ENCODE measurements at places on chromosomes 6 and 20.
A peak's percentile ranks its signal among the peaks of the same experiment; 100 is the strongest.

DNA sequence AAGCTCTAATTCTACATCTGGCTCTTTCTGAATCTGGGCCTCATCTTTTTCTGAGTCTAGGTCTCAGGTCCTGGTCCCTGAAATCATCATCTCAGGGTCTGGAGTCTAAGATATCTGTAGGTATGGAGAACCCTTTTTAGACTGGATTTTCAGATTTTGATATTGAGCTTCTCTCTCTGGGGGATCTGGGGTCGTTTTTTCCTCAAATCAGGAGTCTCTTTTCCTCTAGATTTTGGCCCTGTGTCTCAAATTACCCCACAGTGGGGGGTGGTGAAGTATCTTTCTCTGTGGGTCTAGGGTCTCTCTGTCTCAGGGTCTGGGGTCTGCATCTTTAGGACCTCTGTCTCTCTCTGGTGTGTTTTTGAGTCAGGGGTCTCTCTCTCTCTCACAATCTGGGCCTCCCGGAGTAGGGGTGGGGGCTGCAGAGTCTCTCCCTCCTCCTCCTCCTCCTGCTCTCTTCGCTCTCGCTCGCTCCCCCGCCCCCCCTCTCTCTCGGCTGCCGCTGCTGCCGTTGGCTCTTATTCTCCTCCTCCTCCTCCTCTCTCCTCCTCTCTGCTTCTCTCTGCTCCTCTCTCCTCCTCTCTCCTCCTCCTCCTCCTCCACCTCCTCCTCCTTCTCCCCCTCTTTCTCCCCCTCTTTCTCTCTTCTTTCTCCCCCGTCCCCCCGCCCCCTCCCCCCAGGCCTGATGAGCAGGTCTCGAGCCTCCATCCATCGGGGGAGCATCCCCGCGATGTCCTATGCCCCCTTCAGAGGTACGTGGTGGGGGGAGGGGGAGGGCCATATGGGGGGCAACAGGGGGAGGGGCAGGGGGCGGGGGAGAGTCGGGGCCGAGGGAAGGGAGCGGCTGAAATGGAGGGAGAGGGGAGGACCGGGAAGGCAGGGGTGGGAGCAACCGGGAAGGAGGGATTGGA is at the start of gene SYNGAP1:
Gene SYNGAP1 (plus strand): TSS at position 486 of the 911 bp plus-strand sequence. CDS start 200 bp downstream, at position 686.
- no peak for DNase-seq

DNA sequence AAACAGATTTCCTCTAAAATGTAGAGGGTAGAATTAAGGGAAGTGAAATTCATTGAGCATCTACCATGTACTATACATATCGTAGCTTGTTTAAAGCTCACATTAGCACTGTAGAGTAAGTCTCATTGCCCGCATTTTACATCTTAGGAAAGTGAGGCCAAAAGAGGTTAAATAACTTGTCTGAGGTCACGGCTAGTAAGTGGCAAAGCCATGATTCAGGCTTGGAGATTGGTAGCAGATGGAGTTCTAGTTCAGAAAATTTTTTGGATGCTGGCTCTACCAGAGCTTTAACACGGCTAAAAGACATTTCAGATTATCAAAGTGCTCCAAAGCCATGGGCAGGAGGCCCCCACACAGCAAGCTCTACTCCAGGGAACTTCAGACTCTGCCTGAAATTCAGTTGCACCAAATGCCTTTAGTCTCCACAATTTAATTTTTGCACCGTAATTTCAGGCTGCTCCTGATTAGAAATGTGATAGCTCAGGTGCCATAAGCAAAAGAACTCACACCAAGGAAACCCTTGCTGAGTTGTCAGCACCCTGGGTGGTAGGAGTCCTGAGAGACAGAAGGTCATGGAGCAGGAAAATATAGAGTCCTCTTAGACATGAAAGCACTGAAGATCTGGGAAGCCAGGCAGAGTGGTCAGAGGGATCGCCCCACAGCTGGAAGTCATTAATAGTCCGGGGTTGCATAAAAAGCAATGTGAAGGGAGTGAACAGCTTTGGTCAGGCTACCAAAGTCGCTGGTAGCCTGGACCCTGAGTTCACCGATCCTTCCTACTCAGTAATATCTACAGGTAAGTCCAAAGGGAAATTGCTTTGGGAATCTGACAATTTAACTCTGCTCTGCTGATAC is 55.2 kb upstream of the ASIP start:
- peak; percentile 62 for DNase-seq

GRCh38 chr6:68039641-68040311 is 595.3 kb upstream of the ADGRB3 start:
- DNase-seq = no peak

- no peak for DNase-seq
Measured at GRCh38 chr20:29408034-29408695, 1849.3 kb upstream of the DEFB115 start.

DNA sequence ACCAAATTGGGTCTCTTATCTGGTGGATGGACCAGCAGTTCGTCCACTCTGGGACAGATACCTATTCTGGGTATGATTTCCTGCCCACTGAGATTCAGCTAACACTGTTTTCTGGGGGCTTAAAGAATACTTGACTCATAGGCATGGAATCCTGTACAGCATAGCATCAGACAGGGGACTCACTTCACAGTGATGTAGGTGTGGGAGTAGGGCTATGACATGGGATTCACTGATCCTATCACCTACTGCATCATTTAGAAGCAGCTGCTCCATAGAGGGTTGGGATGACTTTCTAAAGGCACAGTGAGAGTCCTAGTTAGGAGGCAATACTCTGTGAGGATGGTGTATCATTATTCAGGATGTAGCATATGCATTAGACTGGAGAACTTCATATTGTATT is 74.5 kb upstream of the AHI1 start:
- no peak for DNase-seq

- no peak for DNase-seq
Measured at GRCh38 chr20:55014766-55015165, 539.4 kb downstream of the DOK5 start.

DNA sequence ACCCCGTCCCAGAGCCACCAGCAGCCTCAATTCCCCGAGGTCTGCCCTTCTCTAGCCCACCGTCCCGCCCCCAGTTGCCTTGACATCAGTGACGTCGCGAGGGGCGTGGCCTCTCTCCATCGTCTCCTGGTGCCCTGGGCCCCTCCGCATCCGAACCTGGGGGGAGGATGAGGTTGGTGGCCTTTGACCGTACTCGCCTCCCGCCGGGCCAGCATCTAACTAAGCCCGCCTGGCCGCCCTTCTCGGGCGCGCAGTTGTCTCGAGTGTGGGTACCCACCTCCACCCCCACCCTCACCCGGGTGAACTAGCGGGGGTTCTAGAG is 5.5 kb upstream of the ARMC12 start:
- DNase-seq = peak; percentile 28

- DNase-seq = no peak
Measured at GRCh38 chr6:128493877-128494276, 26.5 kb downstream of the PTPRK start.

GRCh38 chr6:27514906-27515495 is 42.1 kb upstream of the ZNF184 start:
- DNase-seq = no peak
